HepG2 (cell line): ENCODE measurements at places on chromosomes 16 and 17. TPM values are rescaled to one million over a fixed set of nuclear protein-coding genes. Genes with fewer than 3 reads are reported as not detected.

Gene OTOA
- 0.11 and 0.15 TPM in 2 replicates for total RNA-seq

- no peak for DNase-seq
- H3K4me3 ChIP-seq: no peak overlapping the region
- H3K27ac ChIP-seq: no peak overlapping the region
- no peaks in the 10 kb centered on the region for H3K4me1 ChIP-seq
- H3K27me3 ChIP-seq: no peaks in the 10 kb centered on the region
Measured at GRCh38 chr16:55555436-55555835, 11.0 kb upstream of the CAPNS2 start.

- H3K4me1 ChIP-seq: 0 out of 2 replicates have a peak, but pooled peaks cover 5% of the 10 kb centered on the region
Measured at GRCh38 chr16:2686912-2687507, 4.7 kb downstream of the KCTD5 start.

GRCh38 chr17:71600137-71600789 is 520.6 kb upstream of the SOX9 start:
- H3K36me3 ChIP-seq: no peaks in the 10 kb centered on the region
- H3K4me3 ChIP-seq: no peak overlapping the region
- no peak overlapping the region for H3K27ac ChIP-seq
- H3K27me3 ChIP-seq: no peaks in the 10 kb centered on the region
- H3K4me1 ChIP-seq: no peaks in the 10 kb centered on the region

- H3K36me3 ChIP-seq: no peaks in the 10 kb centered on the region; the same call in 1 of the 2 replicates
- peaks cover 50% of the 10 kb centered on the region for H3K4me1 ChIP-seq
- DNase-seq: no peak
- H3K27ac ChIP-seq: no peak overlapping the region
Measured at GRCh38 chr16:30553393-30553899, 4.7 kb downstream of the ZNF764 start.

- peaks cover 1% of the 10 kb centered on the region; the same call in 1 of the 2 replicates for H3K27me3 ChIP-seq
- DNase-seq: no peak
- H3K4me3 ChIP-seq: no peak overlapping the region
- H3K36me3 ChIP-seq: no peaks in the 10 kb centered on the region
- H3K27ac ChIP-seq: no peak overlapping the region
Measured at GRCh38 chr16:84631886-84632285, 14.0 kb upstream of the COTL1 start.

DNA sequence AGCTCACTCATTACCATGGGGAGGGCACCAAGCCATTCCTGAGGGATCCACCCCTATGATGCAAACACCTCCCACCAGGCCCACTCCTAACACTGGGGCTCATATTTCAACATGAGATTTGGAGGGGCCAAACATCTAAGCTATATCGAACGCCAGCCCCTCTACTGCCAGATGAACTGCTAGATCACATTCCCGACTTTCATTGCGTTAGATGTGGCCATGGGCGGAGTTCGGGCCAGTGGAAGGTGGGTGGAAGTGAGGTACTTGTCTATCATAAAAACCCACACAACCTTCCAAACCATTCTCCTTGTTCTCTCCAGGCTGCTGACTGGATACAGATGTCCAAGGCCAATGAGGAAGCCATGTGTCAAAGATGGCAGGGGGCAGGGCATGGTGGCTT is 27.0 kb upstream of the ANKRD40CL start:
- H3K27ac ChIP-seq: no peak overlapping the region
- DNase-seq: no peak
- H3K36me3 ChIP-seq: no peaks in the 10 kb centered on the region
- H3K4me1 ChIP-seq: peaks cover 21% of the 10 kb centered on the region
- H3K27me3 ChIP-seq: peaks cover 4% of the 10 kb centered on the region; the same call in 1 of the 2 replicates
